ENCODE measurements at places on chromosomes 3 and 15.
A peak's percentile ranks its signal among the peaks of the same experiment; 100 is the strongest.

- no peak for DNase-seq
Observed at GRCh38 chr15:56890038-56890437, 28.4 kb upstream of the TCF12 start.

DNA sequence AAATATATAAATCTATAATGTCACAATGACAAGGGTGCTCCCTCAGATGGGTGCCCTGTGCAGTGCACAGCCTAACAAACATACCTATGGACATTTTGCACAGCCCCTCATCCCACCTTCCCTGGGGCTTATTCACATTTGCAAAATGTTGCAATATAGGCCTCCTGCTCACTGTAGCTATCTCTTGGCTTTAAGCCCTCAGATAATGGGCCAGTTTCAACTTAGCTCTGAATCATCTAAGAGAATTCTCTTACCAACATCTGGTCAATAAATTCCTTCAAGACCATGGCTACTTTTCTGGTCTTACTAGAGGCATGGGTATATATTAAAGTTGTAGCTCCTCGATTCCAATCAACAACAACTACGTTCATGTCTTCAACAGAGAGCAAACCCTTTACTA is 17.9 kb downstream of the LIPH start:
- DNase-seq: no peak

GRCh38 chr3:171255236-171255806 is 204.9 kb downstream of the TNIK start:
- DNase-seq: no peak

DNA sequence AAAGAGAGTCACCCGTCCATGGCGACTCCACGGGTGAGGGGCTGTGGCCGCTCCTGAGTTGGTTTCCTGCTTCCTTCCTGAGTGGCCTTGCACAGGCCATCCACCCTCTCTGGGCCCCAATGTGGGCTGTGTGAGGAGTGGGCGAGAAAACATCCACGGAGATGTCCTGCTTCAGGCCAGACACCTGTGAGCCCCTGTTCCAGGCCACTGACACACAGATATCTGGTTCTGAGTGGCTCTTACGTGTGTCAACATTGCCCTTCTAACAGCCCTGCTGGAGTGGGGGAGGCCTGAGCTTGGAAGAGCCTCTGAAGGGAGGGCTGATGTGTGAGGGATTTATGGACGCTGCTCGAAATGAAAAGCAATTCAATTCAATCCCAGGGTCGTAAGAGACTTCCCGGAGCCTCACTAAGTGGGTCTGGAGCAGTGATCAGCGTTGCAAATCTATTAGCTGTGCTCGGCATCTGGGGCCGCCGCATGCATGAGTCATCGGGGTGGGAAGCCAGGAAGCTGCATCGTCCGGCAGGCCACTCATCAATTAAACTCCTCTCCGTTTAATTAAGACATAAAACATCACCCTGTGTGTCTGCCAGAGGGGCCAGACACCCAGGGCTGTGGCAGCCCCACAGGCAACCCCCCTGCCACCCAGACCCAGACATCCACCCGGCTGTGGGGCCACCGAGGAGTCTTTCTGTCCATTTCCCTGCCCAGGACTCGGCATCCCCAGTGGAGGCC is 20.0 kb upstream of the PRR23E start:
- peak; percentile 15 for DNase-seq

DNA sequence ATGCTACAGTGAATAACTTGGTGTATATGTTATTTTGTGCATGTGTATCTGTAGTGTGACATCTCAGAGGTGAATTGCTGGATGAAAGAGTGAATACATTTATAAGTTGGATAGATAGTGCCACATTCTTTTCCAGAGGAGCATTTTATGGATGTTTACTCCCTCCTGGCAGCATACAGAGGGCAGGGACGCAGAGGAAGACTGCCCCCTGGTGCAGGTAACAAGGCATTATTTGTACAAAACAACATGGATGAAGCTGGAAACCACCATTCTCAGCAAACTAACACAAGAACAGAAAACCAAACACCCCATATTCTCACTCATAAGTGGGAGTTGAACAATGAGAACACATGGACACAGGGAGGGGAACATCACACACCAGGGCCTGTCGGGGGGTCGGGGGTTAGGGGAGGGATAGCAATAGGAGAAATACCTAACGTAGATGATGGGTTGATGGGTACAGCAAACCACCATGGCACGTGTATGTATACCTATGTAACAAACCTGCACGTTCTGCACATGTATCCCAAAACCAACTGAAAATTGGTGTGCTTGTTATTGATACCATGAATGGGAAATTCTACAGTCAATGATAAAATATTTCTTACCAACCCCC is 57.9 kb upstream of the CTXND1 start:
- DNase-seq: no peak

DNA sequence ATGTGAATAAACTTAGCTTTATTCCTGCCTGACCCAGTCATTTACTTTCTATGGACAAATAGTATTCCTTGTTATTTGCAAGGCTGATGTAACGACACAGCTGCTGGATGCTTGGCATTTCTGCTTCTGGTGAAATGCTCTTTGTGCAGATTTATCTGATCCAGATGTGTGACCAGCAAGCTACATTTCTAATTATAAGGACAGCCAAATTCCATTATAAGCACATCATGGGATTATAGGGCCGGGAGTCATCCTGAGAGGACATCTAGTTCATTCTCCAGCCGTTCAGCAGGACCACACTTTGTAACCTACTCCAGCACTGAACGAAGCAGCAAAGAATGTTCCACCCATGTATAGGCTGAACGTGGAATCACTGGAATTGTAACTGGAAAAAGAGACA is 42.9 kb downstream of the FNDC3B start:
- no peak for DNase-seq

GRCh38 chr3:77038930-77039605 is 831 bp upstream of the ROBO2 start:
- DNase-seq: peak; percentile 54

DNA sequence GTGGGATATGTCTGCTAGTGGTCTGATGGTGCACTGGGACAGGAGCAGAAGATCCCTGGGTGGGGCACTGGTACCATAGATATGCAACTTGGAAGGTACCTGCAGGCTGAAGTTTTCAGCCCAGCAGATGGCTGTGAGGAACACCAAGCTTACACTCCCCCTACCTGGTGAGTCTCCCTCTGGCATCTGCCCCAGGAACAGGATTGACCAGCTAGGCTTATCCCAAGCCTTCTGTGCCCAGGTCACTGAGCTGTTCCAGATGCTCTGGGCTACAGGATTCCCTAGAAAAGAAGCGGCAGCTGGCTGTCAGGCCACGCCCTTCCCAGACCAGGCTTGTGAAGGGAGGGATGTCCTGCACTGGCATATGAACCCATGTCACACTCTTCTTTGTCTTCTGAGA is 1130.0 kb downstream of the NAALADL2 start:
- DNase-seq: no peak

DNA sequence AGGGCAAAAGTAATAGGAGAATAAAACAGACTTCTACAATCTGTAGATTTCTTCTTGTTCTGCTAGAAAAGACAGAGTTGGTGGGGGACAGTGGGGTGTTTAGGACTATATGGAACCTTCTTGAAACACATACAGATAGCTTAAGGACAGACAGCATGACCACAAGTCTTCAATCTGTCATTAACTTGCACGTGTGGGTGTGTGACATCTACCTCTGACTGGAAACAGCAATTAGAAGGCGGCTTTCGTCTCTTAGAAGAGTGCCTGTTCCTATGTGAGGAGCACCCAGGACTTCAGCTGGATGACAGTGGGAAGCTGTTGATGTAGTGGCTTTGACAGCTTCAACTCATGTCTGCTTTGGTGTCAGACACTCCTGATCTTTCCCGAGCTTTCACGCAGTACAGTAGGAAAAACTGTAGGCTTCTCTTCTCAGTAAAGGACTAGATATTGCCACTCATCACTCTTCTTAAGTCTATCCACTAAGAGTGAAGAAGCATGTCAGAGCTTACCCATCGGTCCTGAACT is 44.5 kb downstream of the TYRO3 start:
- DNase-seq: no peak

DNA sequence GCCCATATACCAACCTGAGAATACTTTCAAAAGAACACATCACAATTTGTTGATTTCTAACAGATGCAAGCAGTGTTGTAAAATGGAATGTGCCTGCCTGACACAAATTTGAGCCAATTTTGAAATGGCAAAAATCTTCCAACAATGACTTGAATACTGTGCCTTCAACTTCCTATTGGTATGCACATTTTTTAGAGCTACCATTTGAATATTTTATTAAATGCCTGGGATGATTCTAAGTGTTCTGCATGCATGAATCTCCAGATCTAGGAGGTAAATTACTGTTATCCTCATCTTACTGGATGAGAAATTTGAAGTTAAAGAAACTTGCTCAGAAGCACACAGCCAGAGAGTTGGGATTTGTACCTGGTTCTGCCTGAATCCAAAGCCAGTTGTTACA is 282.8 kb upstream of the LRRN1 start:
- DNase-seq: no peak

DNA sequence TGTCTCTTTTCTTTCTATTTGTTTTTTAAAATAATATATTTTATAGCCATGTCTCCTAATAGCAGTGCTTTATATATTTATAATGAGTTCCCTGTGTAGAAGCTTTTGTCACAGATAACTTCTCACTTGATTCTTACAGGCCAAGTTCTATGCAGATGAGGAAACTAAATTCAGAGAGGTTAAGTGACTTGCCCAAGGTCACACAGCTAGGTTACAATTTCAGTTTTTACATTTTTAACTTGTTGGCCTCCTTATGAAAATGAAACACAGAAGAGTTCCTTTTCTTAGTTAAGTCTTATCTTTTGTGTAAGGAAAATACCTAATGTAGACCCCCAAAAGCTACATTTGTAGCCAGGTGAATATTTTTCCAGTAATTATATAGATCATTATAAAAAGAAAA is 83.3 kb upstream of the SOX2 start:
- DNase-seq: no peak

DNA sequence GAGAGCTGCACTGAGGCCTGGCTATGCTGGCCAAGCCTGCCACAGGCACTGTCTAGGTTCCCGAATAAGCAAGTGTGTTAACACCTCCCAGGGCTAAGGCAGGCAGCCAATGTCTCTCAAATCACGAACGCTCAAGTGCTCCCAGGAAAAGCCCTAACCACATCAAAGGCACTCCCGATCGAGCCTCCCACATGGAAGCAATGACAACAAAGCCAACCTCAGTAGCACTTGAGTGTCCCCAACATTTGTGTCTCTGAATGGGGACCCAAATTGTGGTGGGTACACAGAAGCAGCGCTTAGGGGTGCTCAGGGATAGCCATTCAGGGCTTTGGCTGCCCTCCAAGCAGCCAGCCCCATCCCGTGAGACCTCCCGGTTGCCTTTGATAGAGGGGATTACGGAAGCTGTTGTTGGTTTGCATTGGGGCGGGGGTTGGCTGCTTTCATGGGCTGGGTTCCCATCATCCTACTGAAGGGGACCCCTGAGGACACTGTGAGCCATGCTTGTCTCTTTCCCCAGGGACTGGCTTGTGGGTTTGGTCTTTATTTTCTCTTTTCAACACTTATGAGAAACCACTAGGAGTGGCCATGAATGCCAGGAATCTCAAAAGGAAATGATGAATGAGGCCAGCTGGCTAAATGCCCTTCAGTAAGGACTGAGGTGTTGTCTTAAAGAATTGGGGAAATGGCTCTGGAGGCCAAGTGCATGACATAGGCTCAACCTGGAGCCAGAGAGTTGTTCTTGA is 234.1 kb upstream of the FEZF2 start:
- peak; percentile 47 for DNase-seq

GRCh38 chr15:64111679-64112050 is 15.9 kb downstream of the SNX1 start:
- no peak for DNase-seq

- no peak for DNase-seq
Observed at GRCh38 chr3:65044401-65044800, 356.6 kb upstream of the ADAMTS9 start.

GRCh38 chr3:66817951-66818557 is 180.1 kb upstream of the KBTBD8 start:
- DNase-seq: no peak

GRCh38 chr3:36212251-36212650 is 168.1 kb upstream of the STAC start:
- DNase-seq: no peak

GRCh38 chr15:85691350-85692240 is 103.1 kb downstream of the KLHL25 start:
- no peak for DNase-seq

Measured in D341Med (cell line).